ENCODE measurements at places on chromosomes 6 and 20.

GRCh38 chr6:97668716-97669115, 385.7 kb upstream of the MMS22L start:
- no peak for DNase-seq

DNA sequence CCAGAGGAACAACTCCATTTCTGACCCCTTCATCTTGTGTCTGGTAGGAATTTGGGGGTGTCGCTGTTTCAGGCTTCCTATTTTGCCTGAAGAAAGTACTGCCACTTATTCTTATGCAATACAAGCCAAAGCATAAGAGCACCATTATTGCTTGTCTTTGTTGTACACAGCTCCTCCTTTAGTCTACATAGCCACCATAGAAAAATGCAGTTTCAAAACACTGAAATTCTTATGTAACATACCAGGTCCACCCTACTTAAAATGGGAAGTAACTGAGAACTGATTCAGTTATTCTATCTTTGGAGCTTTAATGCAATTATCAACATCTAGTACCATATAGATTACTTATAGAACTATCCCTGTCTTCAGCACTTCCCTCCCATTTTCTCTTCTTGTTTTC, 255.5 kb downstream of the ARHGAP18 start:
- DNase-seq = no peak

DNA sequence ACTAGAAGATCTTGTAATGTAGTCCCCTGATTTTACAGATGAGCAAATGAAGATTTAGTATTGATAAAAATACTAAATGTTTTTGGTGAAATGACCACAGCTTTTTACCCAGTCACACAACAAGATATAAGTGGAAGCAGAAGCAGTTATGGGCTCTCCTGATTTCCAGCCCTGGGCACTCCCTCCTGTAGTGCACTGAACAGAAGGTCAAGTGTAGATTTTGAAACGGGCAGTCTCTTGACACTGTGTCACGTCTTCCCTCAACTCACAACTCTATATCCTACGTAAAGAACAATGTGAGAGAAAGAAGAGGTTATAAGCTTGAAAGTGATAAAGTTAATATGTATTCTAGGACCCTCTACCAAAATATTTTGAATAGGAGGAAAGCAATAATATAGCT, 23.3 kb downstream of the TMEM200A start:
- no peak for DNase-seq

DNA sequence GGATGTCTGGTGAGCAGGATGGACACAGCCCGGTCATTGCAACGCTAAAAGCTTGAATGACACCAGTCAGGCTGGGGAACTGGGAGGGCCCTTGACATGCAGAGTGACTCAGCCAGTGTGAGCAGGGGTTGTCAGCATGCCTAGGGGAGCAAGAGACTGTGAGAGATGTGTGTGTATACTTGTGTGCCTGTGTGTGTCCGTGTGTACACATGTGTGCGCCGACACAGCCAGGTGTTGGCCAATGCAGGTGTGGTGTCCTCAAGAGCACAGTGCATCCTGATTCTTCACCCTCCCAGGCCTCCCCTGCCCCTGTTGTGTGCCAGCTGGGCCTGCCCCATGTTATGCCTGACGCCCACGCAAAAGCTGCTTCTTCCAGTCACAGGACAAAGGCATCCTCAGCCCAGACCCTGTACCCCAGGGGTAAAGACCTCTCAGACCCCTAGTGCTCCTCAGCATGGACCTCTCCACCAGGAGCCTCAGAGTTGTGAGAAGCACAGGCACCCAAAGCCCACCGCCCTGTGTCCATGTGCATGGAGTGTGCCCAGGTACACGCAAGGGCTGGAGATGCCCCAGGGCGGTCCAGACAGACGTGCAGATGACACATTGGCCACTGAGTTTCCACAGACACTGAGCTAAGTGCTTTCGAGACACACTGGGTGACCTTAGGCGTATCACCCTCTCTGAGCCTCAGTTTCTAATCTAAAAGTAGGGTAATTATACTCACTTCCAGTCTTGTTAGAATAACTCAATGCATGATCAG, 16.6 kb downstream of the NRSN2 start:
- DNase-seq = no peak

GRCh38 chr6:128519931-128520435, 416 bp downstream of the PTPRK start:
- DNase-seq = peak; percentile 24

DNA sequence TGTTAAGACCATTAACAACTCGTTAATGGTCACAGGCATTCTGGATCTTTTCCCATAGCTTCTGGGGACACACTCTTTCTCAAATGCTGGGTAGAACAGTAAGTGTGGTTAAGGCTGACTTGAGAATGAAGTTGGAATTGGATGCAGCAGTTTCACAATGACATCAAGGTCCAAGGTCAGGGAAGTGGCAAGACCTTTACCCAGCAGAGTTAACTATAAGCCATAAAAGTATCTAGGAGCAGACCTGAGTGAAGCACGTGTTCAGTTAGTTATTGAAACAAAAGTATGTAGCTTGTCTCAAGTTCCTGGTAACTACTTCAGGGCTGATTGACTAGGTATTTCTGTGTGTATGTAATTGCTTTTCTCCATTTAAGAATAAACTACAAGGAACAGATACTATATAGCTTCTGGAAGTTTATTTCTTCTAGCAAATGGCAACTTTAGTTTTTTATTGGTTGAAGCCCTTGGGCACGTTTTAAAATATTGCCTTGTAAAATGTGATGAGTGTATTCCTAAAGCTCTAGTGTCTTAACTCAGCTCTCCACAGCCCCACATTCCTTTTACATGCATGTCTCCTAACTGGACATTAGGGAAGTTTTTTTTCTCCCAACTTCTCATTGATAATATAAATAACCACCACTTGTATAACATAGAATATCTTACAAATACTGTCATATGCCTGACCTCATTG, 479.0 kb upstream of the CITED2 start:
- no peak for DNase-seq

DNA sequence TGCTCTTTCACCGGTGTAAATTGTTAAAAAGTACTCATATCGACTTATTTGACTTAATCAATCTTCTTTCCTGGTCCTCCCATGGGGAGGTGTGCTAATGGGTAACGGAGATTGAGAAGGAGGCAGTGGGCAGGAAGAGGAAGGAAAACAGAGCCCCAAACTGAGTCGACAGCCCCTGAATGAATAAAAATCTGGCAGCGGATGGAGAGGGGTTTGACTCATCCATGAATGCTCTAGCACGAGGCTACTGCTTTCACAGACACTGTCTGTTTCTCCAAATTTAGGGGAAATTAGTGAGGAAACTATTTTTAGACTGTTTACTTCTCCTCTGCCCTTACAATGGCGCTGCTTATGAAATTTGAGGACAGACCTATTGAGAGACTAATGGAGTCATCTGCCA, 142.2 kb upstream of the ATXN1 start:
- no peak for DNase-seq

GRCh38 chr20:47345214-47345613, 11.3 kb downstream of the ZMYND8 start:
- DNase-seq = no peak

GRCh38 chr6:26280407-26280806, 84.6 kb upstream of the BTN3A2 start:
- no peak for DNase-seq

DNA sequence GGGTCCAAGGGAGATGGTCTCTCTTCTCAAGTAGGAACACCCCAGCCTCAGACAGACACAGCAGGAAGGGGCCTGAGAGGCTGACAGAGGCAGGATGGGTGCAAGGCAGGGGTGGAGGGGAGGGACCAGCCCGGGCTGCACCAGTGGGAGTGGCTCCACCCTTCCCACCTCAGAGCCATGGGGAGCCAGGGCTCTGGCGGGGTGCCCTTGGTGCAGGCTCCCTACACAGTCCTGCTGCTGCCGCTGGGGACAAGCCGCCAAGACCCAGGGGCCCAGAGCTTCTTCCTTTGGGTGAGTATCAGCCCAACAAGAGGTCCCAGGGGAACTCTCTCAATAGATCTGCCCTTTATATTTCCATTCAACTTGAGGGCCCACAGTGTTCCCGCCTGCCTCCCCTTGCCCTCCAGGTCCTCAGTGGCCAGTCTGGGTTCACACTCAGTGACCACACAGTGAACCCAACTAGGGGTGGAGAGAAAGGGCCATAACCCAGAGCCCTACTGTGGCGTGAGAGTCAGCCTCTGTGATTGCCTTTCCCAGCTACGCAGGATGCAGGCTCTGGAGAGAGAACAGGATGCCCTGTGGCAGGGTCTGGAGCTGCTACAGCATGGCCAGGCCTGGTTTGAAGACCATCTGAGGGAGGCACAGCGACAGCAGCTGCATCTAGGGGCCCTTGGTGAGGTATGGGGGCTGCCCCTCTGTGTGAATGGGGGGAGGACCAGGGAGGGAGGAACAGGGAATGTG, 592 bp downstream of the SAPCD1 start:
- DNase-seq = no peak

- no peak for DNase-seq
These were observed 66.3 kb downstream of the SLX4IP start for GRCh38 chr20:10501402-10501801.

- no peak for DNase-seq
These were observed 39.8 kb upstream of the CDH22 start for GRCh38 chr20:46347841-46348803.

GRCh38 chr6:835476-836160, 142.7 kb upstream of the EXOC2 start:
- DNase-seq = no peak

DNA sequence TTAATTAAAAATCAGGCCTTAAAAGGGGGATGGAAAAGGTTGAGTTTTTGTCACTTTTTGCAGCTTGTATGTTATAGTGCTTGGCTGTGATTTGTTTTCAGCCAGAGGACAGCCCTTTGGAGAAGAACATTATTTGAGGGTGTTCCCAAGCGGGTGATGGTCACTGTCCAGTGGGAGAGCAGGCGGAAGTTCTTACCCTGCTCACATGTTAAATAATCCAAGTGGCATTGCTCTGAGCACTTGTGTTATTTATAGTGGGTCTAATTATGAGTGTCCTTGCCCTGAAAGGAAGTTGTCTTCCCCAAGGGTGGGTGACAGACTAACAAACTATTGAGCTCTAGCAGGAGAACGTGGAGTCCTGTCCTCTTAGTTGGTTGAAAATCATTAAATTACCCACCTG, 49.5 kb downstream of the DOK5 start:
- no peak for DNase-seq

DNA sequence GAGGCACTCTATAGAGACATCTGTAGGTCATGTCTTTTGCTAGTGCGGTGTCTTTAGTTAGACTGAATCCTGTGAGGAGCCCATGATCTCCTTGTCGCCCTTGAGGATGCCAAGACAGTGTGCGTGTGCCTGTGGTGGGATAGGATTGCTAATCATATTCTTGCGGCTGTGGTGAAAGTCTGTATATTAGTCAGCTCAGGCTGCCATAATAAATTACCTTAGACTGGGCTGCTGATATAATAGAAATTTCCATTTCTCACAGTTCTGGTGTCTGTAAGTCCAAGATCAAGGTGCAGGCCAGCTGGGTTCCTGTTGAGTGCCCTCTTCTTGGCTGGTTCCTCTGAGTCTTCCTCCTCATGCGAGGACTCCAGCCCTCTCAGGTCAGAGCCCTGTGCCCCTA, 141.2 kb downstream of the JARID2 start:
- DNase-seq = no peak

DNA sequence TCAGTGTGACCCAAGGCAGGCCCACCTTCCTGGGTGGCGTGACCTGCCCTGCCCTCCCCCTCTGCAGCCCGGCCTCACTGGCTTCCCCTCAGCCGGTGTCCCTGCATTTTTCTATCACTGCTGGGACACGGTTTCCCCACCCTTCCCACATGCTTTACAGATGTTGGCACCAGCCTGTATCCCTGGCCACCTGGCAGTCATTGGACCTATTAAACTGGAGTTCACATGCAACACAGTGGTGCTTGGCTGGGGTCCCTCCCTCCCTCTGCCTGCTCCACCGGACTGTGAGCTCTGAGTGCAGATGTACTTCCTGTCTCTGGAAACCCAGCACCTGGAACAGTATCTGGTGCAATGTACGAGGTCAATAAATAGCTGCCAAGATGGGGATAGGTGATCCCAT, 25.5 kb upstream of the STX16 start:
- DNase-seq = no peak

DNA sequence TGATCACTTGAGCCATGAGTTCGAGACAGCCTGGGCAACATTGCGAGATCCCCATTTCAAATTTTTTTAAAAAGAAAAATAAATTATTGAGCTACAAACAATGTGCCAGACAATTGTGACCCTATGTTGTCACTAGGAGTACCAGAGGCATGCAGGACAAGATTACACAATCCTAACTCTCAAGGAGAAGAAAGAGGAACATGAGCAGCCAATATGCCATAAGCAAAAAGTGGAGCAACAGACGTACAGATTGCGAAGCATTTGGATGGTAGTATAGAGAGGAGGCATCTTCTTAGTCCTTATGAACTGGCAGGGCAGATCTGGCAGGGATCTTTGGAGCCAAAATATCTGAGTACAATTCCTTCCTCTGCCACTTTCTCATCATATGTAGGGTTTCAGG, 156.4 kb downstream of the OR2B2 start:
- no peak for DNase-seq

DNA sequence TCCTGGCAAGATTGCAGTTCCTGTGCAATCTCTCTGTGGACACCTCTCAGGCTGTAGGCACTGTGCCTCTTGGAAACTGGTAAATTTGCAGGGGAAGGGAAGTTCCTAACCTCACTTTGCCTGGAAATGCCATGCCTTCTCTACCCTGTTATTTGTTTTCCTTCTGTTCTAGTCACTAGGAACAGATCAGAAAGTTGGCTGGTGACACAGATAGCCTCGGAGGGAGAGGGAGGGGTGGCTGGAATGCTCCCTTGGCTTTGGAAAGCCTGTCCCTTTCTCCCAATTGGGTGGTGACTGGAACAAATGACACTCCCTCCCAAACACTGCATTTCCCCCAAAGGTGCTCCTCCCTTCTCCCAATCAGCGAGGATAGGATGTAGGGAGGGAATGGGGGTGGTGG, 131.5 kb upstream of the F13A1 start:
- DNase-seq = no peak

DNA sequence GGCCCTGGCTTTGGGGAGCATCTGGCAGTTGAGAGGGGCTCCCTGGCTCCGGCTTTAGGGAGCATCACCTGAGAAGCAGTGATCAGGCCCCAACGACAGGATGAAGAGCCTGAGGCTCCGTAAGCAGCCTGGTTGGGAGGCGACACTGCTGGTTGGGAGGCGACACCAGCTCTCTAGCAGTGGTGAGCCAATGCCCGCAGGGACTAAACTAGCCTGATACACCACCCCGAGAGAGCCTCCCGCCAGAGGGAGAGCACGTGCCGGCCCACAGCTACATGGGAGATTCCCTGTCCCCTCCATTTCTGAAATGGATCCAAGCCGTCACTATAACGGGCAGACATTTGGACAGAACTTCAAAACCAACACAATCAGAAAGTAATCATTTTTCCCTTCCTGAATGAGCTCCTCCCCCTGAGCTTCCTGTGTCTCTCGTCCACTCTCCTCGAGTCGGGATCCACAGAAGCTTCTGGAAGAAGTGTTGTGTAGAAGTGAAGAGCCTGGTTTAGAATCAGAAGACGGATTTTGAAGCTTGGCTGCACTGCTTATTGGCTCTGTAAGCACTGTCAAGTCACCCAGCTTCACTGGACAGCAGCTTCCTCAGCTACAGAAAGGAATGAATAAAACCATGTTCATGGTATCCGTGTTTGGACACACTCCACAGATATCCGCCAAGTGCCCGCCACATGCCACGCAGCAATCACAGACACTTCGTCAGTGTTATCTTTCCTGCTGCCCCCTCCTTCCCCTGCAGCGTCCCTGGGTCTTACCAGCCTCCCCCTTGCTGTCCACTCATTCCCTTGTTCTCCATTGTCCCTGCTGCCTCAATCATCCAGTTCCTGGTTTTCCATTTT, 199.6 kb downstream of the TTLL2 start:
- DNase-seq = no peak

- DNase-seq = no peak
These were observed 17.2 kb upstream of the SPAG4 start for GRCh38 chr20:35598476-35598875.
